ENCODE measurements at places on chromosomes 7 and 10.
A peak's percentile ranks its signal among the peaks of the same experiment; 100 is the strongest.

GRCh38 chr7:99375070-99375807, 709 bp downstream of the ARPC1B start:
- DNase-seq, result peak; percentile 95

GRCh38 chr10:60203993-60204618, 185.6 kb downstream of the ANK3 start:
- DNase-seq, result no peak

- DNase-seq, result no peak
These were observed 590.0 kb downstream of the NRG3 start for GRCh38 chr10:82464966-82465365.

GRCh38 chr7:39145935-39146334, 168.2 kb downstream of the POU6F2 start:
- DNase-seq, result no peak

GRCh38 chr7:83614112-83614511, 34.8 kb downstream of the SEMA3E start:
- no peak for DNase-seq

DNA sequence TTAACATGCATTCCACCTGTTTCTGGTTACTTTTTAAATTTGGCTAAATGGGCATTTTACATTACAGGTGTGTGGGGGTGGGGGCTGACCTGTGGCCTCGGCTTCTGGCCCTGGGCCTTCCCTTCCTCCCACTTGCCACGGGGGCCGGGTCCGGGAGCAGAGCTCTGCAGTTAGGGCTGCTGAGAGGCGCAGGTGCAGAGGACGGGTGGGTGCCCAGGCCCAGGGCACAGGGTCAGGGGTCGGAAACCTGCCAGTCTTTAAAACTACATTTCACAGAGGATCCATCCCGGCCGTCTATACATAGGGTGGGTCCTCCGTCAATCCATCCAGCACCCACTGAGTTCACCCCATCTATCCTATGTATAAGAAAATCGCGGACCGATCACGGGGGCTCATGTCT, 106.5 kb upstream of the INSIG1 start:
- DNase-seq, result no peak
